ENCODE measurements at places on chromosomes 7 and 10. TPM values are rescaled to one million over a fixed set of nuclear protein-coding genes. Genes with fewer than 3 reads are reported as not detected.
A peak's percentile ranks its signal among the peaks of the same experiment; 100 is the strongest.

Gene SLC26A3
- polyA plus RNA-seq = not detected

DNA sequence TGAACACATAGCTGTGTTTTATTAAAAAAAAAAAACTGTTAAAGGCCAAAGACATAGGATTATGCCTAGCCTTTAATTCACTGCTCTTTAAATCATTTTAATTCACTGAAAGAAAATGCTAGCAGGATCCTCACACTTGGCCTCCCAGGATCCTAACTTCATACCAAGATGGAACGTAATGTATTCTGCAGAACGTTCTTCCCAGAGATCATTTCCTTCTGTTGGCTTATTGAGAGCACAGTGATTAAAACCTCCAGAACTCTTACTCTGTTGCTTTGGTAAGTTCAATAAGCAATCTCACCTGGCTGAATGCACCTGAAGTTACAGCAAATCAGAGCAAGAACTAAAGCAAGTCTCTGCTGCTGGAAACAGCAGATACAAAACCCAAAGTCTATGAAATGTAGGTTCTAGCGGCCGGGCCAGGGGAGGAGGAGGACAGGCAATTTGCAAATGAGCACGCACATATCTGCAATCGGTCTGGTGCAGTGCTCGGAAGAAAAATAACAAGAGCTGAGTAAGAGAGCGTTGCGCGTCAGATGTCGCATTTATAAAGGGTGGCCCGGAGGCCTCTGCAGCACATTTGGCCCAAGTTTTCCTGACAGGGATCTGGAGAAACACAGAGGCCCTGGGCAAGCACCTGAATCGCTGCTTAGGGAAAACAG is 193.9 kb downstream of the FAM107B start:
- no peak for DNase-seq

- no peak for DNase-seq
Measured at GRCh38 chr10:14114791-14115190, 215.9 kb downstream of the FRMD4A start.

DNA sequence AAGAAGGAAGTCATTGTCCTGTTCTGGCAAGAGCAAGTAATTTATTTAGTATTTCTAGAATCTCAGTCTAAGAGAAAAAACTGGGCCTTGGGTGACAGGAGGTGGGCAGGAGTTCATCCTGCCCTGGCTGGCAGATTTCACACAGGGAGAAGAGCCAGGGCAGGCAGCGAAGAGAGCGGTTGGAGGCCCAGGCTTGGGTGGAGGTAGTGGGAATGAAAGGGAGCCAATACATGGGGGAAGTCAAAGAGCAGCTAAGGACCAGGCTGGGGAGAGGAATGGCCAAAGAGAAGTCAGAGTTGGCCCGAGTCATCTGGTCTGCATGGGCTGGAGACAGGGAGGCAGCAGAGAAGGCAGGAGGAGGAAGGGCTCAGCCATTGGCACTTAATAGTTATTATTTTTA is 51.4 kb downstream of the HECW1 start:
- DNase-seq = no peak

DNA sequence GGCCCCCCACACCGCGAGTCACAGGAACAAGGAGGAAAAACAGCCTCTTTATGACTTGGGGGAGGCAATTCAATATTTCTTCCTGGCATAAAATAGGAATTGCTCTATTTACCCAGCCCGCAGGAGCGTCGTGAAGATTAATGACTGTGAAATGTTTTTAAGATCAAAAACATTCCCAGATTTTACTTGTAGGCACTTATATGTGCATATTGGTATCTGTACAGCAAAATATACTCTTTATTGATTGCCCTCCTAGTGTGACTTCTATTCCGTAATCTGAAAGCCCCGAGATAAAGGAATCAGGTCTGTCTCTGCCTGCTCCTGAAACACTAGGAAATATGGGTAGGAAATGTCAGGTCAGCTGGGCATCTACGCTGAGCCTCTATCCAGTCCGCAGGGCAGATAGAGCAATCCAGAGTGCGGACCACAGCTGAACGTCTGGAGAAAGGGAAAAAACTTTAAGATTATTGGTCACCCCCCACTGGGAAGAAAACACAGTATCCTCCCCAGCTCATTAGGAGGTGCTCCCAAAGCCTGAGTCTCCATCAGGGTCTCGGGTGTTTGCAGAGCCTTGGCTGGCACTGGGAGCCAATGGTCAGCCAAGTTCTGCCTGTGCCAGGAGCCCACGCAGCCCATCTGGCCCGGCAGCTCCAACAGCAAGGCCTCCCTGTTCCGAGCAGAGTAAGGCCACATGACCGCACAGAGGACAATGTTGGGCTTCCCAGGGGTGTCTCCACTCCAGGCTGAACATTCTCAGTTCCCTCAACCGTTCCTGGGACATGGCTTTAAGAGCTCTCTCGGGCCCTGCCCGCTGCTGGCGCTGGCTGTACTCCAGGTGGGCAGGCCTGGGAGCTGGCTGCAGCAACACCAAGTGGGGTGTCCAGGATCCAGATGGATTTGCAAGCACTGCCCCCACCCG is 7.7 kb downstream of the CTBP2 start:
- no peak for DNase-seq

DNA sequence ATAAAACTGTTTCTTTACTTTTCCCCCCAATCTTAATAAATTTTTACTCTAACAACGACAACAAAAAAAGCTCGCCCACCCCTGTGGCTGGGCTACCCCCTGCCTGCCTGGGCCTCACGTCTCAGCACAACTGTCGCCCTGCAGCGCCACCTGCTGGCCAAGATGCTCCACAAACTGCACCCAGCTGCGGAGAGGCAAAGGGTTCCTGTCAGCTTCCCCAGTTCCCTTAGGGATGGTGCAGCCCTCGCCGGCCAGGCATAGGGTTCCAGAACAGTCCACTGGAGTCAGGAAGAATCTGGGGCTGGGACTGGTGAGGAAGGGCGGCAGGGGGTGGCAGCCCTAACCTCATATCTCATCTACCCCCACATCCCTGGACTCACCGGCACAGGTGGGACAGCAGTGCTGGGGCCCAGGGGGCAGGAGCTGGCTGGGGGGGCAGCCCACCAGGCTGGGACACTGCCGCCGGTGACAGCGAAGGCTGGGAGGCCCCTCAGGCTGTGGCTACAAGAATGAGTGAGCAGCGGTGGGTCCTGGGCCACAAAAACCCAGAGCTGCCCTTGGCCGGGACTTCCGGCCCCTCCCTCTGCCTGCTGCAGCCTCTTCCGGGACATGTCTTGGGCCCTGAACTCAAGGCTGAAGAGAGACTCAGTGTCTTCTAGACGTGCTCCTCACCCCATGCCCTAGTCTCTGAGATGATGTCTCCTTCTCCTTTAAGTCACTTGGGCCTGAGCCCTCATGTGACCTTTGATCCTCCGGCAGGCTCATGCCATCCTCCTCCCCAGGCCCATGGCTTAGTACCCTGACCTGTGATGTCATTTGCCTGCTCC is 21.2 kb downstream of the ATP6V1F start:
- peak; percentile 54 for DNase-seq

DNA sequence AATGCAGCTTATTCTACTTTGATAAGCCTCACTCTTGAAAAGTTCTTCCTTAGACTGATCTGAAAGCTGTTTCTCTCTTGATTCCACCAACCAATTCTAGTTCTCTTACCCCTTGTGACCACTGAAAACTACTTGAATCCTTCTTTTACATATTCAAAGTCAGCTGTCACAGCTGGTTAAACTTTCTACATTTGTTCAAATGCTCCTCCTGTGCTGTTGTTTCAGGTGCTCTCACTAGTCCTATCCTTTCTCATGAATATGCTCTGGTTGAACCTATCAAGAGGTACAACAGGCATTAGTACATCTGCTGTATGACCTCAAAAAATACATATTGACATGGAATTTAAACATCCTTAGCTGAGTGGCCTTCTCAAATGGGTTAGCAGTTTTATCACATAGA is 91.5 kb downstream of the MYO3A start:
- no peak for DNase-seq

DNA sequence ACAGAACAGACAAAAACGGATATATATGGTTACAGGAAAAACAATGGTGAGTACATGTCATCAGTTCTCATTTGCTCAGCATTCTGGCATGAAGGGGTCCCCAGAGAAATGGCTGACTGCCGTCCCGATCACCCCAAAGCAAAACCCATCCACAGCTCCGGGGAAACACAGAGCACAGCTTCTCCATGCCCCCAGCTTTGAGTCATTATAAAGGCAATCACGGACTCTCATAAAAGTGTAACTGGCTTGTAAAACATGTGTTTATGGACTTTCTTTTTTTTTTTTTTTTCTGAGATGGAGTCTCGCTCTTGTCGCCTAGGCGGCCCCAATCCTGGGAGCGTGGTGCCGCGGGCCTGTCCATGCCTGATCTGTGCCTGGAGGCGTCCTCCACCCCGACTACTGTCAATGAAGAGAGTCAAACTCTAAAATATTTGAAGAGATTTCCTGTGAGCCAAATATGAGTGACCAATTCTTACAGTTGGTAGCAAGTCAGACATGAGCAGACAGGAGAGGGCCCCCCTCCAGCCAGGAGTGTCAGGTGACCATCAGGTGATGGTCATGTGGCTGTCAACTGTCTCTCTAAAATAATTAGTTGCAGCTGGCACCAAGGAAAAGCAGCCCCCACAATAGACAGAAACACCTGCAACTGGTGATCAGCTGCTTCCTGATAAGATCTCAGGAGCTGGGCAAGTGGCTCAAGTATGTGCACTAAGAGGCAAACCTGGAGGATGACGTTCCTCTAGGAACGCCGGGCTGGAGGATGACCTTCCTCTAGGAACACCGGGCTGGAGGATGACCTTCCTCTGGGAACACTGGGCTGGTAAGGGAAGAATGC is 21.7 kb upstream of the NOM1 start:
- no peak for DNase-seq

DNA sequence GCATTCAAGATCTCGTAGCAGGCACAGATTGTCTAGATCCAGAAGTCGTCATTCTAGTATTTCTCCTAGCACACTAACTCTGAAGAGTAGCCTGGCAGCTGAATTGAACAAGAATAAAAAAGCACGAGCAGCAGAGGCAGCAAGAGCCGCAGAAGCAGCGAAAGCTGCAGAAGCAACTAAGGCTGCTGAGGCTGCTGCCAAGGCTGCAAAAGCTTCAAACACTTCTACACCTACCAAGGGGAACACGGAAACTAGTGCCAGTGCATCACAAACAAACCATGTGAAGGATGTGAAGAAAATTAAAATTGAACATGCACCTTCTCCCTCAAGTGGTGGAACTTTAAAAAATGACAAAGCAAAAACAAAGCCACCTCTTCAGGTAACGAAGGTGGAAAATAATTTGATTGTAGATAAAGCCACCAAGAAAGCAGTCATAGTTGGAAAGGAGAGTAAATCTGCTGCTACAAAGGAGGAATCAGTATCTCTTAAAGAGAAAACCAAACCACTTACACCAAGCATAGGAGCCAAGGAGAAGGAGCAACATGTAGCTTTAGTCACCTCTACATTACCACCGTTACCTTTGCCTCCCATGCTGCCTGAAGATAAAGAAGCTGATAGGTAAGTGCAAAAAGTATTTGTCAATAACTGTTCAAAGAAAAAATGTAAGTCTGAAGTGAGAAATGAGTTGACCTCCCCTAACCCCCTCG is 37.7 kb downstream of the CDK13 start:
- DNase-seq = no peak

- DNase-seq = no peak
Measured at GRCh38 chr7:153642989-153643388, 409.2 kb upstream of the DPP6 start.
